ENCODE measurements at places on chromosomes 13 and 19.

- no peak for DNase-seq
Measured at GRCh38 chr13:23928985-23929384, 31.7 kb upstream of the C1QTNF9B start.

GRCh38 chr13:107901230-107901629, 314.1 kb downstream of the LIG4 start:
- no peak for DNase-seq

DNA sequence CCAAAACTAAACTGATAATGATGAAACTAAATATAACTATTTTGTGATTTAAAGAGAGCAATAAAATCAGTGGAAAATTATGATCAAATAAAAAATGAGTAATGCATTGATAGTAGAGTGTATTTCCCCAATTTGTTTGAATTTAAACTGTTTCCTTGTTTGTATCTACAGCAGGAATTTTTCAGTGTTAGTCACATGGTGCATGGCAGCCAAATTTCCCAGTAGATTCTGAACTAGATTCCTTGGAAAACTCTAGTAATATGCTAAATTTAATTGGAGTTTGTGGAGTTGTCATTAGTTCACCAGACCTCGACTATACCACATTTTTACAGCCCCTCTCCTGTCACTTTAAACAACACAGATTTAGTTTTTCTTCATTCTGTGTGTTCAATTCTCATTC, 156.2 kb downstream of the PCCA start:
- DNase-seq: no peak

- no peak for DNase-seq
Measured at GRCh38 chr13:32125221-32125689, 93.7 kb downstream of the FRY start.

- DNase-seq: no peak
Measured at GRCh38 chr19:38190061-38190460, 34.0 kb downstream of the DPF1 start.

DNA sequence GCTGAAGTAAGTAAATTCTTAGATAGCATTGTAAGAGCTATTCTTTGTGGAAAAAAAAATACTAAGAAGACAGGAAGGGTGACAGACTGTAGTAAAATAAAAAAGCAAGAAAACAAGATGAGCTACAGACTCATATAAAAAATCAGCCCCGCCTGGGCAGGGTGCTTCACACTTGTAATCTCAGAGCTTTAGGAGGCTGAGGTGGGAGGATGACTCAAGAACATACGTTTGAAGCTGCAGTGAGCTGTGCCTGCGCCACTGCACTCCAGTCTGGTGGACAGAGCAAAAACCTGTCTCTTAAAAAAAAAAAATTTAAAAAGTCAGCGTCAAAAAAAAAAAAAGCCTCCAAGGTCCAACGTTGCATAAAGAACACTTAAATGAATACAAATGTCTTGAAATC, 102.1 kb downstream of the VWA8 start:
- no peak for DNase-seq

- DNase-seq: no peak
Measured at GRCh38 chr19:35117116-35117515, 1.5 kb downstream of the FXYD3 start.

DNA sequence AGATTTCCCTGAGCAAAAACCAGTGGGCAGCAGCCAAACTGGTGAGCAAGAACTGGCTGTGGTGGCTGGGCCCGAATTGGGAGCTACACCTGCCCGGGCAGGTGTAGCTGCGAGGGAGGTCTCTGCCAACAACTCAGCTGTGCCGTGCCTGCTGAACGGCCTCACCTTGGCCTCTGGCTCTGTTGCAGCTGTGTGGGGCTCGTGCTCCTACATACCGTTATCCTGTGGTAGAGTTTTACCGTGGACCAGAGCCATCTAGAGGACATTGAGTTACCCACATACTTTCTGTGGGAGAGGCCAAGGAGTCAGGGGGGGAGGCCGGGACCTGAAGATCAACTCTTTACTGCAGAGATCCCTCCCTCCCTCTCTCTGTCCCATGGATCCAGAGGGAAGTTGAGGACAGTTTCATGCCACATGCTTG, 113.2 kb downstream of the TM9SF2 start:
- no peak for DNase-seq

DNA sequence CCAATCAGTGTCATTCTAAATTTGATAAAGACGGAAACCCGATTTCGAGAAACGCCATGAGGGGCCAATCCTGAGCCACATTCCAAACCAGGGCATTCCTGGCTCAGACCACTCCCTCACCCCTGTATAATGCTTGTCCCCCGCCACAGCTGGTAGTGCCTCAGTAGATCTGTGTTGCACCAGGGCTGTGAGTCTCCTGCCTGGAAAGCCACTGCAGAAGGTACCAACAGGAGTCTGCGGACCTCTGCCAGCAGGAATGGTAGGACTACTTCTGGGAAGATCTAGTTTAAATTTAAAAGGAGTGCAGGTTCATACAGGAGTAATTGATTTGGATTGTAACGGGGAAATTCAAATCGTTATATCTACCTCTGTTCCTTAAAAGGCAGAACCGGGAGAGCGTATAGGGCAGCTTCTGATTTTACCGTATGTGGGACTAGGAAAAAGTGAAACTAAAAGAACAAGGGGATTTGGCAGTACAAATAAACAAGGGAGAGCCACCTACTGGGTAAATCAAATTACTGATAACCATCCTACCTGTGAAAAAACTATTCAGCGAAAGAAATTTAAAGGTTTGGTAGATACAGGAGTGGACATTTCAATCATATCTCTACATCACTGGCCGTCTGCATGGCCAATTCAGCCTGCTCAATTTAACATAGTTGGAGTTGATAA, 20.8 kb upstream of the ZNF266 start:
- no peak for DNase-seq

GRCh38 chr19:49831592-49831991, 13.5 kb downstream of the MED25 start:
- no peak for DNase-seq

- DNase-seq: no peak
Measured at GRCh38 chr19:16660763-16661479, at the start of gene TMEM38A. Gene TMEM38A (plus strand): TSS chr19:16661139. CDS start chr19:16661218, 79 bp downstream.

DNA sequence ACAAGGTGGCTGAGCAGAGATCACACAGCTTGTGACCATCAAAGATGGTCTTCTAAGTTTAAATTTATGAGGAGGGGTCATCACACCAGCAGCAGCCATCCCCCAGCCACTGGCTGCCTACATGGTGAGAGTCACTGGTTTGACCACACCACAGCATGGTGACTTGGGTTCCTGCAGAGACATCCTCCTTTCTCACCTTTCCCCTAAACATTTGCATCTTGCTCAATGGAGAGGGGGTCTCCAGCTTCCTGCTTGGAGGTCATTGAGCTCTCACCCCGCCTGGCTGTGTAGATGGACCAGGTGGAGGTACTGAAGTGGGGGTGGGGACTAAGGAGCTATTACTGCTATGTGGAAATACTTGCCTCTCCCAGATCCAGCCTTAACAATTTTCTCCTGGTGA, 247.6 kb upstream of the ARGLU1 start:
- no peak for DNase-seq

DNA sequence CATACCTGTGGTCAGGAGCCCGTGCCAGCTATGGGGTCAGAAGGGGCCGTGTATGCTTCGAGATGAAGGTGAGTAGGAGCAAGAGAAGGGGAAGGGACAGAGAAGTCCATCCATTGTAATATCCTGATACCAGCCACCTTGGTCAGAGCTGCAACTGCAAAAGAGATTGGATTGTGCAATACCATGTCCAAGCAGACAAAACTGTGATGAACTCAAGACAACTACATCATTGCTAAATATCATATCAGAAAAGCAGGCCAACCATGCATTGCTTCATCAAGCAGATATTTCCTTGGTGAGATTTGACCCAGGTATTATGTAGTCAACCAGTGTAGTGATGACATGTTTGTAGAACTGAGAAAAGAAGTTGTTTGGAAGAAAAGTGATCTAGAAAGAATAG, 12.1 kb downstream of the HNRNPUL1 start:
- no peak for DNase-seq

GRCh38 chr19:33832633-33833032, 36.0 kb downstream of the KCTD15 start:
- DNase-seq: no peak

- DNase-seq: no peak
Measured at GRCh38 chr19:58406818-58407657, 1.4 kb upstream of the ZNF584 start.

Data from NT2/D1 (cell line).